Right renal cortex interstitium (tissue), 3 donors: ENCODE measurements at places on chromosomes 7 and 10.

DNA sequence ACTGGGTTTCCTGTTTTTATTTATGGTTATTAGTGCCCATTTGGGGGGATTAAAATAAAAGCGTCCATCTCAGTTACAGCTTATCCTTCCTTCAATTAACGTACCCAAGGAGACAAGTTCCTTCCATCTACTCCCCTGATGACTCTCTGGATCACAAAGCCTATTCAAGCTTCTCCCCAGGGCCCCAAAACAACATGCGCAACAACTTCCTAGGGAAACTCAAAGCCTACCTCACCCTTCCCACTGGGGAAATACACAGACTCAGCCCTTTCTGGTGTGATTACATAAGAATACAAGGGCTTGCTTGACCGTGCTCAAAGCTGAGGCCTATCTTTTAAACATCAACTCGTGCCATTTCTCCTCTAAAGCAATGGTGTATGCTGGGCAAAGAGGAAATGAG lies 112.4 kb downstream of the CDK6 start:
- no peak for DNase-seq

DNA sequence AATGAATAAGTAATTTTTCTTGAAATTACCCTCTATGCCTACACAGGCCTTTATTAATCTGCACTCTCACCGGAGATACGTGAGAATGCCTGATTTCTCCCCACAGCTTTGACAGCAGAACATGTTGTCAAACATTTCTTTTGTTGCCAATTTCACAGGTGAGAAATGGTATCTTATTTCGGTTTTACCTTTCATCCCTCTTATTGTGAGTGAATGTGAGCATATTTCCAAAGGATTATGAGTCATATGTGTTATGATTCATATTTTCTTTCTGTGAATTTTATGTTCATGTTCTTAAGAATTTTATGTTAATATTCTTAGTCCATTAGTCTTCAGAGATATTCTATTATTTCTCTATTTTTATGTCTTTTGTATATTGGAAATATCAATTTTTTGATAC lies 965.1 kb downstream of the CCSER2 start:
- DNase-seq = no peak

DNA sequence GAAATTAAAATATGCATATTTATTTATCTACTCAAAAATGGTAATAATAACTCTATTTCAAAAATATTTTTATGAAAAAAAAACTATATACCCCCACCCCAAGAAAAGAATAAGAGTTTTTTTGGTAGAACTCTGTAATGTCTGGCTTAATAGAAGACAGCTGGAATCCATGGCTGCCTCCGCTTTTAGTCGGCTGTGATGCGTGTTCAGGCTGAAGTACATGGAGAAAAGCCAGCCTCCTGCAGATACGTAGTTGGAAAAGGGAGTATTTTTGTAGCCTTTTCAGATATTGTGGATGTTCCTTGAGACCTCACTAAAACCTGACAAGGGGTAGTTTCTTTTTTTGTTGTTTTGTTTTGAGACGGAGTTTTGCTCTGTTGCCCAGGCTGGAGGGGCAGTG lies 10.0 kb downstream of the FOXK1 start:
- no peak for DNase-seq

DNA sequence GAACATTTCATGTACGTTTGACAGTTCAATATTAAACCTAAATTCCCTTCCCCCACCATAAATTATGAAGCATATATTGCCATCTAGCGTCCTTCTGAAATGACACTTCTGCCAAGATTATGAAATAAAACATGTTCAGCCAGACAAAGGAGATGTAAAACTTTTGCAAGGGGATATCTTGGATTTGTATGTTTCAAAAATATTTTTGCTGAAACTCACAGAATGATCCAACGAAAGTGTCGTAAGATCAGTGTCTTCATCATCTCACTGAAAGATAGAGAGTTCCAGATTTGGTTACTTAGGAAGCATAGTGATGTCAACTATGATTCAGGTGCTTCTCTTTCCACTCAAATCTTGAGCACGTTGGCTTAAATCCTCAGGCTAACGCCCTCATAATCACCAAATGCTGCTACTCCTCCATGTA lies 904.3 kb downstream of the XPNPEP1 start:
- no peak for DNase-seq

GRCh38 chr7:115293628-115294240 lies 371.8 kb downstream of the MDFIC start:
- no peak for DNase-seq

DNA sequence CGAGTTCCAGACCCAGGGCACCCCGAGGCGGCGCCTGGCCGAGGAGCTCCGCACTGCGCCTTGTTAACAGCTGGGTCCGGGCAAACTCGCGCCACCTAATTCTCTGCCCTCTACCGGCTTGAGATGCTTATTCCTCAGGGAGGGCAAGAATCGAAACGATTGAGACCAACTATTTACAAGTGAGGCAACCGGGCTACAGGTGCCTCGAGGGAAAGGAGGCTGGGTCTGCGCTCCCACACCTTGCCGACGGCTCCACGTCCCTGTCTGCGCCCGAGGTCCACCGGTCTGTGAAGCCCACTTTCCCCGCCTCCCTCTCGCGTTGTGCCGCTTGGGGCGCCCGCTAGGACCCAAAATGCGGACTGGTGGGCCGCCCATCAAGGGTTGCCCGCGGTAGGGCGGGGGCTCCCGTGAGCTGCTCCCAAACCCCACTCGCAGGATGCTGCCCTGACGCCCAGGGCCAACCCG lies 527 bp downstream of the AKR1B1 start:
- no peak for DNase-seq

- DNase-seq = no peak
Measured at GRCh38 chr7:77226357-77226839, 26.8 kb upstream of the FGL2 start.

DNA sequence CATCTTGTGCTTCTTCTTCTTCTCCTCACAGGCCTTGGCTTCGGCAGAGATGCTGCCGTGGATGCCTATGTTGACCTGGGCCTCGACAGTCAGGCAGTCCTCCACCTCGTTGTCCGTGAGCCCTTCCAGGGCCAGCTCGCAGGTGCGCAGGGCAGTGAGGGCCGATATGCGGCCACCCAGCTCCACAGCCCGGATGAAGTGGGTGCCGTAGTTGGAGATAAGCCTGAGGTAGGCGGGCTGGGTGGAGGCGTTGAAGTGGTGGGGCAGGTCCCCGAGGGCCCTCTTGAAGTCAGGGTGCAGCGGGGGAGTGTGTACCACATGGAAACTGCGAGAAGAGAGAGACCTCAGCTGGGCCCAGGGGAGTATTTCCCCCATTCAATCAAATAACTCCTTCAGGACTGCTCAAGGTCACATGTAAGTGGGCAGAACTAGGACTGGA lies 3.7 kb downstream of the PRF1 start:
- no peak for DNase-seq

- no peak for DNase-seq
Measured at GRCh38 chr10:126131341-126131740, 235.0 kb downstream of the FANK1 start.
